ENCODE measurements at places on chromosomes 4 and X.

- peak; percentile 74 for DNase-seq
These were observed 33.9 kb downstream of the PDK3 start for GRCh38 chrX:24498975-24499374.

GRCh38 chrX:21656587-21657317 lies 1.4 kb downstream of the KLHL34 start:
- DNase-seq, result no peak

- DNase-seq, result no peak
These were observed 648 bp downstream of the SYNPO2 start for GRCh38 chr4:118889312-118889691.

- DNase-seq, result no peak
These were observed 101.7 kb downstream of the PHOX2B start for GRCh38 chr4:41646862-41647261.

GRCh38 chrX:87105131-87105530 lies 412.5 kb upstream of the KLHL4 start:
- DNase-seq, result no peak

DNA sequence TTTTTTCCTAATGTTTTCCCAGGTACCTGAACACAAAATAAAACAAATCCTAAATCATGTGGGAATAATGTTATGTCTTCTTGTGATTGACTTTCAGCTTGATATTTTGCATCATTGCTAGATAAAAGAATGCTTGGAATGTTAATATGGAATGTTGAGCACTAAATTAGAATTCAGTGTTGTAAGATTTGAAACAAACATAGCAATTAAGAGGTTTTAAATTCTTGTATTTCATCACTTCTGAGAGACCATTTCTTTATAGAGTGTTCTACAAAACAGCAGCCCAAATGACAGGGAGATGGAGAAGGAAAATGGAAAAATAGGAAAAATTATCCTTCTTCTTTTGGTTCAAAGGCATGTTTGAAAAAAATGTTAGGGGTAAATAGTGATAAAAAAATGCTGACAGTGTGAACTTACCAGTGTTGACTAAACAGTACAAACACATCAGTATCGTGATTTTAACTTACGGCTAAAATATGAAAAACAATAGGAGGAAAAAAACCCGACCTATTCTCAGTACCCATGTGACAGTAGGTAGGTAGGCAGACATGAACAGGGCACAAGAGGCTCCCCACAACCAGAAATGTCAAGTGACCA lies 102.6 kb upstream of the PDE5A start:
- no peak for DNase-seq

DNA sequence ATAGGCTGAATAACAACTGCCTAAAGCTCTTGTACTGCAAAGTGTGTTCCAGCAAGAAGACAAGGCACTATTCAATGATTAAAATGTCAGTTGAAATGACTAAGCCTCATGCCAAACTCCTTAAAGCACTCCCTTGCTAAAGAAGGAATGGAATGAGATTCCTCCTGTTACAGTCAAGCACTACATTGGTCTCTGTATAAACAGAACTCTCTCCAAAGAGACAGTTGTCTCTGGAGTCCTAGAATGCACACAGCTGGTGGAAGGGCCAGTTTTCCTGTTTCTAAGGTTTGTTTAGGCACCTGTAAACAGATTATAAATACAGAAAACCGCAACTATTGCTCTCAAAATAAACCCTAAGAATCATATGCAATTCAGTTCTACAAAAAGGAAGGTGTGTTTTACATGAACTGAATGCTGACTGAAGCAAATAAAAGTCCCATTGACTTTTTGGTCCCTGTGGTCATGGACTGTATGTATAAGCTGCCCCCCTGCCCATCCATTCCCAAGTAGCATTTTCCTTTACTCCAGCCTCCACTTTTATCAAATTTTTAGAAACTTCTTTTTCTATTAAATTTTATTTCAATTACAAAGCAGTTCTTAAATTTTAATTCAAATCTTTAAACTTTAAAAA lies 47.0 kb downstream of the FAT1 start:
- no peak for DNase-seq

DNA sequence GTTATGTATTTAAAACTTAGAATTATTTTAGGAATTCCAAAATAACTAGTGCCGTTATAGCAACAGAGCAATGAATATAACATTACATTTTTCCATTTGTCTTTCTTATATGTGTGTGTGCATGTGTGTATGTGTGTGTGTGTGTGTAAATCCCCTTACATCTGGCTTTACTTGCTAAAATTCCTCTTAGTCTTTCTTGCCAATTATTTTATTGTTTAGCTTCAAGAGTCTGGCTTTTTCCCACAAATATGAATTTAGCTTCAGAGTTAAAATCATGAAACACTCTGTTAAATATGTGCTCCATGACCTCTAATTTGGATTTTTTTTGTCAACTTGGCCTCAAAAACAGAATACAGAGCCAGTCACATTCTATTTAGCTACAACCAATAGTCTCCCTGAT lies 18.9 kb downstream of the FGF13 start:
- no peak for DNase-seq

- DNase-seq, result no peak
These were observed 76.8 kb upstream of the GC start for GRCh38 chr4:71860643-71861042.

DNA sequence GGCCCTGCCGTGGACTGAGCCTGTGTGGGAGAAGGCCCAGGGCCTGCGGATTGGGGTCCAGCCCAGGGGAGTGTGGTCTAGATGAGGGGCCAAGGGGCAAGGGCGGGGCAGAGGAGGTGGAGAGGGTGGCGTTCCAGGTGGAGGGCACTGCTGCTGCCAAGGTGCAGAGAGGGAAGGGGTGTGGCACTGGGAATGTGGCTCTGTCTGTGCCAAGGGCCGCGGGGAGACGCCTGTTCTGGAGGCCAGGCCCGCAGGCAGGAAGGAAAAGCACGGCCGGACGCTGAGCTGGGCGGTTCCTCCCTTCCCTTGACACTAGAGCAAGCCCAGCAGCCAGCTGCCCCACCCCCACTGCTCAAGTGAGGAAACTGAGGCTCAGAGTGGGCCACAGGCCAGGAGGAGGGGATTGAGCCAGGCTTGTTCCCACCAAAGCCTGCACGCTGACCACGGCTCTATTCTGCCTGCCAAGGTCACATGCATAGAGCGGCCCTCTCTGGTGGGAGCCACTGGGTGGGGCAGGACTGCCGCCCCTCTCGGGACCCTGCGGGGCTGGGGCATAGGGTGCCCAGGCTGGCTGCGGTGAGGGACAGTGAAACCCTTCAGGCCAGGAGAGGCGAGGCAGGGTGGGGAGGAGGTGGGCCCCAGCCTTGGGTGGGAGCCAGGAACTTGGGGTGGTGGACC lies 13.0 kb downstream of the SH3BP2 start:
- no peak for DNase-seq

GRCh38 chr4:77493120-77493752 lies 112.4 kb upstream of the CXCL13 start:
- DNase-seq, result no peak

GRCh38 chr4:11628093-11628725 lies 199.5 kb upstream of the HS3ST1 start:
- no peak for DNase-seq

GRCh38 chrX:150610446-150610845 lies 42.0 kb downstream of the MTM1 start:
- DNase-seq, result no peak

DNA sequence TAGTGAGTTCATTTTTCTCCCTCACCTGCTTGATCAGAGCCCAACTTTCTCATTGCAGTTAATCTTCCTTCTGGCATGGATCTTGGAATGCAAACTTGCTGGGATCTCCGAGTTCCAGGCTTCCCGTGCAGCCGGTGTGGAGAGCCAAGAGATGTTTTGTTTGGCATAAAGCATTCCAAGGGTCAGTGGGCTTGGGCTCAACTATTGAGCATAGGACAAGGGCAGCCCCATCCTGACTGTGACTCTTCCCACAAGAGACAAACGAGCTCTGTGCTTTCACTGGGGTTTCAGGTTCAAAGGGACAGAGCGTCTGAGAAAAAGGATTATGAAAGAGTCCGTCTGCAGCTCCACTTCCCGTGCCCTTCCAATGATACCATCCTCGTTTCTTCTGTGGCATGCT lies 10.5 kb downstream of the TLR7 start:
- DNase-seq, result no peak

DNA sequence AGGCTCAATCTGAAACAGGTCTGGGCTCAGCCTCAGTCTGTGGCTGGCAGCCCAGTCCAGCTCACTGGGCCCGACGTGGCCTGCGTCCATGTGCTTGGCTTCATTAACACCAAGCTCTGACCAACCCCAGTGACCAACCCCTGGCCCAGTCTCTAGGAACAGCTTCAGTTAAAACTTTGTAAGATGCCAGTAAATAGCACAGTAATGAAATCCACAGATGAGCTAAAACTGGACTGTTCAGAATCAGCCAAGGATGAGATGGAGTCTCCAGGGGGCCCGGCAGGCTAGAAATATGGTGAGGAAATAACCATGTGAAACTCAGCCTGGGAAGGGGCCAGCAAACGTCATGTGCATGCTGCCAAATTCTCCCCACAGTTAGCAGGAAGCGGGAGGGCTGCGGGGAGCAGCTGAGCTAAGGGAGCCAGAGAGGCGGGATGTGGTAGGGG lies 37.1 kb upstream of the XPNPEP2 start:
- no peak for DNase-seq

GRCh38 chrX:88838392-88838791 lies 91.4 kb downstream of the CPXCR1 start:
- no peak for DNase-seq

GRCh38 chr4:40193016-40193571 lies 3.7 kb upstream of the RHOH start:
- peak; percentile 82 for DNase-seq

GRCh38 chrX:8432396-8432795 lies 32.2 kb upstream of the VCX3B start:
- DNase-seq, result no peak

DNA sequence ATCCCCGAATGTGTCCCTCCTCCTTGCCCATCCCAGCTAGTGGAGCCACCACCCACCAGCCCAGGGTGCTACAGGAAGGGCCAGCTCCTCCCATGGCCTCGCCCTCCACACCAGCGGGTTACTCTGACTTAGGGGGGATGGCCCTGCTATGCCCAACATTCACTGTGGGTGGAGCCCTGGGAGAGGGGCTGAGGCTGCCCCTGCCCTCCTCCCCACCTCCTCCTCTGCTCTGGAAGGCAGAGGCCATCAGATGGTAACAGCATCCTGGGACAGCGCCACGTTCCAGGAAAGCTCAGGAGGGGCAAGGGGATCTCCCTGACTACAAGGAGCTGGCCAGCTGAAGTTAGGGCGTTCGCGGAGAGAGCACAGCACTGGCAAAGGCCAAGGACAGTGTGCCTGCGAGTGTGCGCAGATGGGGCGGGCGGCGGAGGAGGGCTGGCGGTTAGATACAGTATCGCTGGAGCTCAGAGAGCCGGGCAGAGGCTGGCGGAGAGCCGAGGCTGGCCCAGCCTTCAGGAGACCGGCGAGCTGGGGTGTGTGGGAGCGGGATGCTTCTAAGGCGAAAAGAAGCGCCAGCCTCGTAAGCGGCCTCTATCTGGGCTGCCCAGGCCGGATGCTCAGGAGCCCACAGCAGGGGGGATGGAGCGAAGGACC lies 1.5 kb downstream of the JAKMIP1 start:
- DNase-seq, result peak; percentile 35

DNA sequence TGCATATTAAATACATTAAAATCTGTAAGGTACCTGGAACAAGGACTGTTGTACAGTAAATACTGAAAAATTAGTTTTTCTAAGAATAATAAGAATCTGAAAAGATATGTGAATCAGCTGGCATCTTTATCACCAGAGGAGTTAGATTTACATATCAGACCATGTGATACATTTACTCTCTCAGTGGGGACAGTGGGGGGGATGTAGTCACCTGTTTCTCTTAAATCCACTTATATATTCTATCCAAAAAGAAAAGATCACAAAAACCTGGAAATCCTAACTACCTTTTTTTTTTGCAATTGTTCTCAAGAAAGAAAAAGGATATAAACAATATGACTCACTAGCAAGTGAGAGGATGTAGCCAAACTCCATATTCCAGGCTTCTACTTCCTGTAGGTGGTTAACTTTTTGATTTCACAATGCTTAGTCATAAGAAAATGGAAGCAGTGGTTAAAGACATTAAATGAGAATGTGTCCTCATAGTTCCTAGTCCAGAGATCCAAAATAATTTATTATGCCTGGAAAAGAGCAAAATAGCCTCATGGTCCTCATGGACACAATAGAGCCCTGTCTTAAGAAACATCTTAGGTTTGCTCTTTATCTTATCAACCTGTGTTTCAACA lies 22.5 kb upstream of the MYOZ2 start:
- DNase-seq, result no peak

DNA sequence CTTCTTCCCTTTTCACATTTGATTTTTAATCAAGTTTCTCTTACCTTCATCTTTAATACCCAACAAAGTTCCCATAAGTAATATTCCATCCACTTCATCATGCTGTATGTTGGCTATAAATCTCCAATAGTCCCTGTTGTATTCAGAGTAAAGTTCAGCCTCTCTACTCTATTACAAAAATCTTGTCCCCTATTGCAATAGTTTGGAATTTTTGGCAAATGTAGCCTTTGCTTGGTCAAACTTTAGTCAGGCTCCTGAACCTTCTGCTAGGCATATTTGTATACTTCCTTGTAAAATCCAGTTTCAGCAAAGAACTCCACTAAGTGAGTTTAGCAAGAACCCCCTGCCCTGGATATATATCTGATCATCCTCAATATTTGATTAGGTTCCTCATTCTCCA lies 54.0 kb upstream of the PACRGL start:
- no peak for DNase-seq

DNA sequence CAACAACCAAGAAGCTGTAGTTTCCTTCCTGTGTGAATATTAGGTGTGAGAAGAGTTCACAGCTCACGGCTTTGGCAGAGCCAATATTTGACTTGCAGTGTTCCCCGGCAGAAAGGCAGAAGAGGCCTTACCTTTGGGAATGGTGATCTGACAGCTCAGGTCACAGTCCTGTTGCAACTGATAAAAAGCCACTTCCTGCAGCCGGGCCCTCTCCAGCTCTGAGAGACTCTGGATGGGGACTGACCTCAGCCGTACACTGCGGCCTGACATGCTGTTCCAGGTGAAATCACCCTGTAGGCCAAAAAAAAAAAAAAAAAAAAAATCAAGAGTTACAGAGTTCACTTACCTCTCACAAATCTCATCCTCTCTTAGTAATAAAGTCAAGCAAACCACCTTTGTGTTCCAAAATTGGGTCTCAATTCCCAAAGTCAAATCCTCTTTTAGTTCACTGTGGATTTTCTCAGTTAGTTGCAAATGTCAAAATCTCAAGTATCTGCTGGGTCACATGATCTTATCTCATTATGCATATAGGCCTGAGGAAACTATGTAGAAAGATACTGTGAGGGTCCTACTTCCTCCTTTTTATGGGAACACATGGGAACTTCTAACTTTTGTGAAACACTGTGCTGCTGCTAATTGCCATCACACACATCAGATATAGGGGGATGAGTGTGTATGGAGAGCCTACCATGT lies 38.6 kb upstream of the AMELX start:
- DNase-seq, result no peak

DNA sequence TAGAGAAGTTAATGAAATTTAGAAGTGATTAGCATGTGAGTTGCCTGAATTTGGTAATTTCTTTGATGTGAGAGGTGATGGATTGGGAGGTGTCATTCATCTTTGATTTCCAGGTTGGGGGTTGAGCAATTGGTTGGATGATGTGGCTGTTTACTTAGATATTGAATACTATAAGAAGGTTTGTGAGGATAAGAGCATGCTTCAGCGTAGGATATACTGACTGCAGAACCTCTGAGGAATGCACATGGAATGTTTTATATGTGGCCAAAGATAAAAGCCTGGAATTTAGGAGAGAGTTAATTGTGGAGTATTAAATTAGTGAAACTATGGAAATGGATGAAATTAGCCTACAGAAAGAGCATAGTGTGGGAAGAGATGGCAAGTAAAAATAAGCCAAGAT lies 165.4 kb upstream of the MAD2L1 start:
- DNase-seq, result no peak

Data from CD8-positive, alpha-beta T cell (primary cell).